ENCODE measurements at places on chromosomes 7 and 10.

GRCh38 chr7:103929901-103930311, 59.6 kb downstream of the RELN start:
- DNase-seq, result no peak

GRCh38 chr7:144854839-144855424, 19.1 kb upstream of the TPK1 start:
- no peak for DNase-seq

DNA sequence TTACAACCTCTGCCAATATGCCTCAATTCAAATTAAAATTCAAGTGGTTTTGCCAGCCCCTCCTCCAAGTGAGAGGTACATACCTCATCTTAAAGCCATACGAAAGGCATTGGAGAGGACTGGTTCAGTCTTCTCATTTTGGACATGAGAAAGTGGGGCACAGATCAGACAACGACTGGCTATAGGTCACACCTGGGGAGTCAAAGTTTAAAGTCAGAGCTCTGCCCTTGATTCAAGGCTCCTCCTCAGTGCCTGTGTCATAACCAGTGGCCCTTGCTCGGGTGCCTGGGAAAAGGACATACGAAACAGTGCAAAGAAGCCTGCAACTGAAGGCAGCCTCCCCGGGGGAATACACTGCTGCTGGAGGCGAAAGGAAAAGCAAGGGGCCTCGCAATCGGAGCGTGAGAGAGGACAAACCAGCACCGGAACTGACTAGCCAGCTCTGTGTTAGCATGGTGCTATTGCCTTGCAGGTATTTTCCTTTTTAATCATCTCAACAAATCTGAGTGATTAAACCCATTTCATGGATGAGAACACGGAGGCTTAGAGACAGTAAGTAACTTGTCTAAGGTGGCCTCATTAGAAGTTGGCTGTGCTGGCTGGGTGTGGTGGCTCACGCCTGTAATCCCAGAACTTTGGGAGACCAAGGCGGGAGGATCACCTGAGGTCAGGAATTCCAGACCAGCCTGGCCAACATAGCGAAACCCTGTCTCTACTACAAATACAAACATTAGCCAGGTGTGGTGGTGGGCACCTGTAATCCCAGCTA, 1.1 kb upstream of the MTPAP start:
- DNase-seq, result no peak

DNA sequence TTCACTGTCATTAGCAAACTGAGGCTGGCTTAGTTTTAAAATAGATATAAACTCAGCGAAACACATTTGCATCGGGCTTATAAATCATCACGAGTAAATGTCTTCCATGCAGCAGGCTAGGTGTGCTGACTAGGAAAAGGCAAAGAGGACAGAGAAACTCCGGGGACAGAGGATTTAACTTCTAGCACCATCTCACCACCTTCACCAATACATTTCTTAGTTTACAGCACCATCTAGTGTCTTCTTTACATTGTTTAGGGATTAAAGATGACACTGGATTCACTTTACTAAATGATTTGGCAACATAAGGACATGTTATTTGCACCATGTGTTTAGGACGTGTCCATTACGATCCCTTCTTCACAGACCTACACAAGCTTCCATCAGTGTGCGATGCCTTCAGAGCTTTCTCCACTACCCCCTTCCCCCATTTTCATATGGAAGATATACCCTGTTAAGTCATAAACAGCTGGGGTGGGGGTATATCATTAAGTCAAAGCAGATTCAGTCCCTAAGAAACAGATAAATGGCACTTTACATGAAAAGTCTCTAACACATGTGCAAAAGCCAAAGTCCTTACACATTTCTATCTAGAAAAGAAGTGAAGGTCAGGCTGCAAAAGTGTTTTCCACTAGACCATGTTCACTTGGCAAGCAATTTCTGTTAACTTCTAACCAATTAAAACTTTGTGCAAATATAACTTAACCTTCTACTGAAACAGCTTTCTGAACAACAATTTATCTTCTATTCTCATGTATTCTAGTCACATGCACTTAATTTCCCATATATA, 103.3 kb downstream of the GRB10 start:
- no peak for DNase-seq

- no peak for DNase-seq
These were observed 50.3 kb downstream of the MAD1L1 start for GRCh38 chr7:2182461-2182860.

DNA sequence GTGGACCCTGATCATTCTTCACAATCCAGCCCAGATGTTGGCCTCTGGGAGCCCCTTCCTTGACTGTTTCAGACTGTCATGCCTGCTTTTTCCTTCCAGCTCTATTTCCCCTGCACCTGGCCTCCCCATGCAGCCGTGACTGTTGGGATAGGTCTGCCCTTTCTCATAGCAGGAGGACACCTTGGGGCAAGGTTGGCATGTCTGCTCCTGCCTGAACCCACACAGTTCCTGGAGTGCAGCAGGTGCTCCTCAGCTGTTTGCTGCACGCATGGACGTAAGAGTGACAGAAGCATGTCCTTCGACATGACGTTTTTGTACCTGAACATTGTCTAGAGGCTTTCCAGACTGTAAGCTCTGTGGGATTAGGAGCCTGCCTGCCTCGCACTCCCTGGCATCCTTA, 24.0 kb downstream of the POR start:
- no peak for DNase-seq

- DNase-seq, result no peak
These were observed 61.5 kb upstream of the GHITM start for GRCh38 chr10:84077768-84078167.

- no peak for DNase-seq
These were observed 50.0 kb downstream of the ANLN start for GRCh38 chr7:36439624-36440023.

DNA sequence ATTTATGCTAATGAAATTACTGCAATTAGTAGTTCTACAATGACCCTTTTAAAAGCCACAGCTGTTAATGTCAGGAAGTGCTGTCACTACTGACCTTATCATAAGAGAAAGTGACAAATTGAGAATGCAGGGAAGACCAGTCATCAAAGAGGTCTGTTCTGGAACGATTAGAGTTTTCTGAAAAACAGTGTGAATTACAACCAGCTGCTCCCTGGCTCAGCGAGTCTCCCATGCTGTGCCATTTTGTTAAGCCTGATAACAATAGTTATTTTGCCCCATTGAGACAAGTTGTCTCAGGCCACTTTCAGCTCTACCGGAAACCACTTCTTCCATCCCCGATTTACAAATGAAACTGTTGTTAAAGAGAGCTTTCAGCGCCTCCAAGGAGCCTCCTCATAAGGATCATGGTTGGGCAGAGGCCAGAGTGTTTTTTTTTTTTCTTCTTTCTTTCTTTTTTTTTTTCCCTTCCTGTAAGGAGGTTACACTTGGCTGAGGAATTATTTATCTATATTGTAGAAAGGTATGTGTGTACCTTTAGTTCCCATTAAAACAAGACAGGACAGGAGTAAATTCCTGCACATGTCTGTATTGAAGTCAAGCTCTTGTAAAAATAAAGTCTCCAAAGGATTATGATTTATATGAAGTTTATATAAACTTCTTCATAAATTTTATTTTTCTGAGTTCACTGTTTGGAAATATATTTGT, 173.6 kb downstream of the CDCA7L start:
- DNase-seq, result no peak

GRCh38 chr10:1630304-1630703, 107.0 kb downstream of the ADARB2 start:
- DNase-seq, result no peak

DNA sequence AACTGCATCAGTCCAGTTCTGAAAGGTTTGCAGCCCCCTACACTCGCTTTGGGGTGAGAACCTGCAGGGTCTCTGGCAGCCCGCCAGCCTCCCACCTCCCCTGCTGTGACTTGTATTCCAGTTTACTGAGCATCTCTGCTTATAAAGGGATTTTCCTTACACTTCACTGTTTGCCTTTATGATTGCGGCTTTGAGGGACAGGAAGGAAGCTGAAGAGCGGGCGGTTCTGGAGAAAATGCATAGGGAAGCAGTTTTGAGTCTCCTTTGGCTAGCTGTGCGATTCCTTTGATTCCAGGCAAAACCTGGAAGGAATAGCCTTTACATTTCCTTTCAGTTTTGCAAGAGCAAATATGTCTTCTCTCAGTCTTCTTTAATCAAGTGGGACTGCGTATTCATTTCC, 65.0 kb upstream of the TRIM8 start:
- no peak for DNase-seq

GRCh38 chr10:11113156-11113555, 95.5 kb downstream of the CELF2 start:
- DNase-seq, result no peak

DNA sequence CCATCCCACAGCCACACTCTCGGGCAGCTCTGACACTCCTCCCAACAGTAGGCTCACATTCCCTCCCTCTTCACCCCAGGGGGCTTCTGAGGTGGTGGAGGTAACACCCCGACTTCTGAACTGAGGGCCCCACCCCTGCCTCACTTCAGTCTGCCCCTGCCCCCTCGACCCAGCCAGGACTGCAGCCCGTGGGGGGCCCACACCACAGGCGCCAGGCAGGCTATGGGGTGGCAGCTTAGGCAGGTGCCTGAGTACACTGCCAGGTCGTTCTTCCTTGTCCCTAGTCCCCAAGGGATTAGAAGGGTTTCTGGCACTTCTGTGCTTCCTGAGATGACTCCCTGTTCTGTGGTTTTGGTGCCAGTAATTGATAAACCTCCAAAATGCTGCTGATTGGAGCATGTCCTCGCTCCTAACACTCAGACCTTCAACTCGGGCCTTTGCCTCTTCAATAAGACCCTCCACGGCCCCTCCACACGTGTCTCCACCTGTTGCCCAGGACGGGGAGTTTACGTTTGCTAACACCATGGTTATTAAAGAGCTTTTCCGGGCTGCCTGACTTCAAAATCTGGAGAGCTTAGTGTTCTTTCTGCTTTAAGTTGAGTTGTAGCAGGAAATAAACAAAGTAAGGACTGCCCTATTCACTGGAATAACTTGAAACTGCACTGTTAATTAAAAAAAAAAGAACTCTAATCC, 23.8 kb upstream of the LARP4B start:
- no peak for DNase-seq

DNA sequence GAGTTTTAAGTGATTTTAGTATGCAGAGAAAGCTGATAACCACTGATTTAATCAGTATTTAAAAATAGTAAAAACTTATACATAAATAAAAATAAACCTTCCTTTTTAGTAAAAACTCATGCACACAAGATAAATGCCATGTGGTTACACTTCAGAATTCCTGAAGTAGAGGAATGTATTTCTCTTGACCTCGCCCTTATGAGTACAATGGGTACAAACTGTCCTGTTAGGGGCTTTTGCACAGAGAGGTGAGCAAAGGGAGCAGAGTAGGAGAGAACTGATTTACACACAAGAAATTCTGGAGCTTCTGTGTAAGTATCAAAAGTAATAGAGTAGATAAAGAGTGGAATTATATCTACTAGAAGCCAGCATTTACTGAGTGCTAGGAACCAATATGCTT, 279.6 kb downstream of the PPP1R3A start:
- DNase-seq, result no peak

DNA sequence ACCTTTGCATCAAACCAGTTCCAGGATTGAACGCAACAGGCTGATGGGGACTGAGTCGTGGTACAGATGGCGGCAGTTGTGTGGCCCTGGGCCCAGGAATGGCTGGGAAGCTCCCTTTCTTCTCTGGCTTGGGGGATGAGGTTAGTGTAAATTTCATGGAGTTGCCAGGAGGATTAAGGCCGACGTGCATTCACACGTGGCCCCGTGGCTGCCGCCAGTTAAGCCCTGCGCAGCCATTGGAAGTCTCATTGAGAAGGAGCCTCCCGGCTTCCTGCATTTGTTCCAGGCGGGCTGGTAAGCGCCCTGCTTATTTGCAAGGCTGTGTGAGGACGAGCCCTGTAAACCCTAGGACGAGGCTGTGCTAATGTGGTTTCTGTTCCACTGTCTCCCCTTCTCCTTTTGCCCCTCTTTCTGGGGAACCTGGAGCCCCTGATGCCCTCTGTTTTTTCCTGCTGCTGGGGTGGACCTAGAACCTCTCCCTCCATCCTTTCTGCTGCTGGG, 174.7 kb upstream of the TNRC18 start:
- no peak for DNase-seq

DNA sequence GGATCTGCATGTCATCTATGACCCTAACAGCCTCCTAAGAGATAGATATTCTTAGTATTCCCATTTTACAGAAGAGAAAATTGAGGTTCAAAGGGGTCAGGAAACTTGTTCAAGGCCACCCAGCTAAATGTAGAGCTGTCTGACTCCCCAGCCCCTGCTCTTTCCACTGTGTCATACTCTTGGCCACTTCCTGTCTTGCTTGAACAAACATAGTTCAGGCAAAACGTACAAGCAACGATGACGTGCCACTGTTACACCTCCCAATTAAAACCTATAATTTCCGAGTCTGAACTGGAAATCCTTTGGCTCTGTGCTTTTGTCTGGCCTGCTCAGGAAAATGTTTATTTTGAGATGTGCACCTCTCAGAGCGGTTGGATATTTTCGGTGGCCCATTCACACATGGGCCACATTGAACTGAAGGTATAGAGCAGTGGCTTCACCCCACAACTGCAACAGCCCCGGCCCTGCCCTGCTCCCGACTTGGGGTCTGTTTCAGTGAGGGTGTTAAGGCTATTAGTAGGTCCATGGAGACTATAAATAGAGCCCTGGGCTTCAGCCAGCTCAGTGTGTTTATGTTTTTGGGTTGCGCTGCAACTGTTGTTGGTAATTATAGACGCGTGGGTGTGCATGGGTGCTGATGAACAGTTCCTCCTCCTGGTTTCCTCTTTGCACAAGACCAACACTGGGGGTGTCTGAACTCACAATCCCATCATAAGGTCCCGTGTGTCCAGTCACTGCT, 172.3 kb upstream of the ADO start:
- no peak for DNase-seq

DNA sequence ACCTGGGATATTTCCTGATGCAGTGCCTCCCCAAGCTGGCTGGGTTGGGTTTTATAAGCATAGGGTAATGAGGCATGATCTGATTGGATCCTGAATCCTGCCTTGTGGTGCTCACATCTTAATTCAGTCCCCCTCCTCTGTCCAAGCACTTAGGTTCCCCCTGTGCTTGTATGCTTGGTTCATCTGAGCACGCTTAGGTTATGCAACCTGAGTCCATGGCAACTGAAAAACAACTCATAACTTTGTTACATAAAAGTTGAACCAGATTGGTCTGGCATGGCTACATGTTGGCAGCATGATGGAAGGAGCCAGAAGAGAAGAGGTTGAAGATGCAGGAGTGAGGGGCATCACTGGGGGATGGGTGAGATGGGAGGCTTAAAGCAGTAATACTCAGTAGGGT, 57.3 kb upstream of the OSBPL3 start:
- DNase-seq, result no peak

GRCh38 chr10:112209684-112210131, 26.1 kb upstream of the GPAM start:
- no peak for DNase-seq

- no peak for DNase-seq
These were observed 1000.9 kb downstream of the LRMDA start for GRCh38 chr10:76432016-76433012.

DNA sequence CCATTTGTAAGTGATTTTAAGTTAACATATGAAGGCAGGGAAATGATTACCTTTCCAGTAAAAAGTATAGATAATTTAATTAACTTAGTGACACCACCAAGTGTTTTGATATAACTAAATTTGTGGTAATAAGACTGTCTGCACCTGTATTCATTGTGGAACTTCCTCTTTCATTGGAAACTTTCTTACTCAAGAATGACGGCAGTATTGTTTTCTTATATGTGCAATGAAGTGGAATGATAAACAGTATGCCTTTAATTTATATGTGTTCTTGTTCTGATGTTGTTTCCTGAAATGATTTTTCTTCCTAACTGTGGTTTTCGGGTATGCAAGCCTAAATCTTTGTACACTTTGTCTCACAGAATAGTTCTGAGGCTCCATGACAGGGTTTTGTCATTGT, 46.4 kb downstream of the CASD1 start:
- DNase-seq, result no peak

Measured in stimulated activated CD4-positive, alpha-beta T cell treated with anti-CD3 and anti-CD28 coated beads, Interleukin-12 subunit alpha, Interleukin-12 subunit beta, amount 100 ng/mL, for 24 hours (primary cell).